Endodermal cell (in vitro differentiated cells): ENCODE measurements at places on chromosomes 7 and 10. TPM values are rescaled to one million over a fixed set of nuclear protein-coding genes. Genes with fewer than 3 reads are reported as not detected.

The CRYGN gene
- 3.9 and 4.4 TPM in 2 replicates for total RNA-seq

The DNAJC1 gene
- total RNA-seq, result 29.4 and 30.4 TPM in 2 replicates

The PRLHR gene
- total RNA-seq, result not detected in 3 replicates

The ASB10 gene
- not detected in 3 replicates for total RNA-seq

The AGR2 gene
- not detected in 2 replicates for total RNA-seq

The TECTB gene
- not detected in 2 replicates for total RNA-seq

- no peaks in the 10 kb centered on the region for H3K36me3 ChIP-seq
- H3K4me1 ChIP-seq, result no peaks in the 10 kb centered on the region
- H3K27ac ChIP-seq, result no peak overlapping the region
- no peak for DNase-seq
- no peaks in the 10 kb centered on the region for H3K27me3 ChIP-seq
- H3K4me3 ChIP-seq, result no peak overlapping the region
Observed at GRCh38 chr7:73418113-73418703, 15.4 kb upstream of the FZD9 start.

- no peak overlapping the region for H3K4me3 ChIP-seq
- no peak for DNase-seq
- no peaks in the 10 kb centered on the region for H3K4me1 ChIP-seq
- H3K27me3 ChIP-seq, result peaks cover 30% of the 10 kb centered on the region
Observed at GRCh38 chr7:44965937-44966730, 12.7 kb downstream of the MYO1G start.

GRCh38 chr7:101120315-101120714 is 6.6 kb upstream of the SERPINE1 start:
- H3K36me3 ChIP-seq, result no peaks in the 10 kb centered on the region
- H3K27me3 ChIP-seq, result no peaks in the 10 kb centered on the region
- no peak overlapping the region for H3K4me3 ChIP-seq
- no peak overlapping the region for H3K27ac ChIP-seq
- H3K4me1 ChIP-seq, result peaks cover 3% of the 10 kb centered on the region

DNA sequence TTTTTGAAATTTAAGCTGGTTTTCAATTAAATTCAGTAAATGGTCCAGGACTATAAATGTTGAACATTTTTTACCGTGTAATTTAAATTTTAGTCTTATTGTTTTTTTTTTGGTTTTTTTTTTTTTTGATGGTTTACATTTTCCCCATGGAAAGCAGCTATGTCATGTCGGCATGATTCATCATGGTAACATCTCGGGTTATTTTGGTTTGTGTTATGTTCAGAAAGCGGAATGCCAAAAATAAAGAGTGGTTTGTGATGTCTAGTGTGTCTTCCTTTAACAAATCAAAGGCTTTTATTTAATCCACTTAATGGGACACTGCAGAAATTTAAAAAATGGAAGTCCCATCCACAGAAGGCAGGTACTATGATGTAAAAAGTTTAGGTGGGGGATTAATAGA is 58.5 kb downstream of the TRUB1 start:
- H3K4me3 ChIP-seq, result no peak overlapping the region
- H3K27me3 ChIP-seq, result no peaks in the 10 kb centered on the region
- H3K27ac ChIP-seq, result no peak overlapping the region
- H3K36me3 ChIP-seq, result no peaks in the 10 kb centered on the region
- no peak for DNase-seq

DNA sequence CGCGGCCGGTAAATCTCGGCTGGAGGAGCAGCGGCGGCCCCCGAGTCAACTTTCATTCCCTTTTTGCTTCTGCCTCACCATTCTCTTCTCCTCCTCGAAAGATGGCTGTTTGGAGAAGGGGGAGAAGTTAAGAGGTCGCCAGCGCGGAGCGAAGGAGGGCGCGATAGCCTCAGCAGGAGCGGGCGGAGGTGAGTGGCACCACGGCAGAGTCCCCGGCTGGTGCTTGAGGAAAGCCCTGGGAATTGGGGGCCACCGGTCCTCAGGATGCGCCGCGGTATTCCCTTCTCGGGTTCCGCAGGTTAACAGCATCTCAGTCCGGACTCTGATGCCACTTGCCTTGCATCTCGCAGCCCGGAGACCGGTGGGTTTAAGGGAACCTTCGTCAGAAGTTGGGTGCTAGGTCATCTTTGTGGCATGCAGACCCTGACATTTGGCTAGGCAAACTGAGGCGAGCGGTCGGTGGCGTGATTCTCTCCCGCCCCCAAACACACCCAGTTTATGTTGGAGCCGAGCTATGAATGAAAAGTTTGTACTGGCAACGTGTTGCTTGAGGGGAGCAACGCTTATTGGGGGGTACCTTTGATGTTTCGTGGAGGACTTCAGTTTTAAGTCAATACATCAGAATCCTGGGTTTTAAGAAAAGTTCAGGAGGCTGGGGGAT is 59.5 kb upstream of the PRPS1L1 start:
- H3K27ac ChIP-seq, result no peak overlapping the region
- peaks cover 57% of the 10 kb centered on the region for H3K27me3 ChIP-seq
- no peaks in the 10 kb centered on the region for H3K4me1 ChIP-seq
- DNase-seq, result peak; percentile 77
- H3K36me3 ChIP-seq, result no peaks in the 10 kb centered on the region

DNA sequence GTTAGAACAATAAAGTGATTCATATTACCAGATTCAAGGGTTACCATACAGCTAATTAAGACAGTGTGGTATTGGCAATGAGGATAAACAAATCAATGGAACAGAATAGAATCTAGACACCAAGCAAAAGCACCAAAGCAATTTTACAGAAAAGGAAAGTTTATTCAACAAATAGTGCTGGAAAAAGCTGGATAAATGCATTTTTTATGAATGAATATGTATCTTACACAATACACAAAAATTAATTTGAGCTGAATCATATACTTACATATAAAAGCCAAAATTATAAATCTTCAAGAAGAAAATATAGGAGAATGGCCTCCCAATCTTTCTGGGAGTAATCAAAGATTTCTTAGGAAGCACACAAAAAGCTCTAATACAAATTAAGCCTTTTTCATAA is 220.4 kb upstream of the PTN start:
- DNase-seq, result no peak
- H3K27ac ChIP-seq, result no peak overlapping the region
- H3K36me3 ChIP-seq, result no peaks in the 10 kb centered on the region

- H3K27ac ChIP-seq, result peak overlapping the region; percentile 11
- no peaks in the 10 kb centered on the region for H3K4me1 ChIP-seq
- DNase-seq, result no peak
- H3K27me3 ChIP-seq, result no peaks in the 10 kb centered on the region
Observed at GRCh38 chr10:31765541-31765940, 163.1 kb downstream of the ARHGAP12 start.

DNA sequence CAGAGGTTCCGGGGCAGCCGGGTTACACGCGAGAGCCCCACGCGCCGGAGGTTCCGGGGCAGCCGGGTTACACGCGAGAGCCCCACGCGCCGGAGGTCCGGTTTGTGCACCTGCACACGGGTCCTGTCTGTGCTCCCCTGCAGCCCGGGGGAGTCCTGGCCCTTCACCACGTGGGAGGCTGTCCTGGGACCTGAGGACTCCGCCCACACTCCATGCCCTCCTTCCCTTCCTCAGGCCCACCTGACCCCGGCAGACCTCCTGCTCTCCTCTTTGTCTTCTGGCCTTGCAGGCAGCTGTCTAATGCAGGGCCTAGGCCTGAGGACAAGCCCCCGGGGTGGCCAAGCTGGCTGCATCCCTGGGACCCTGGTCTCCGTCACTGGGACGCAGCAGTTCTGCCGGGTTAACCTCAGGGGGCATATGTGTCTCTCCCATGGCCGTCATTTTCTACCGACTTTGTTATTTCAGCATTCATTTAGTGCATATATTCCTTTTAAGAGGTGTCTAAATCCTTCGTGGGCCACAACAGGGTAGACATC is 374.6 kb downstream of the DNAJB6 start:
- no peak overlapping the region for H3K27ac ChIP-seq
- no peaks in the 10 kb centered on the region for H3K36me3 ChIP-seq
- peak; percentile 37 for DNase-seq
- no peaks in the 10 kb centered on the region for H3K27me3 ChIP-seq
- H3K4me1 ChIP-seq, result no peaks in the 10 kb centered on the region

GRCh38 chr10:79203833-79204232 is 135.1 kb downstream of the ZMIZ1 start:
- H3K4me3 ChIP-seq, result no peak overlapping the region
- peaks cover 55% of the 10 kb centered on the region for H3K36me3 ChIP-seq
- H3K4me1 ChIP-seq, result no peaks in the 10 kb centered on the region
- no peaks in the 10 kb centered on the region for H3K27me3 ChIP-seq
- H3K27ac ChIP-seq, result no peak overlapping the region

GRCh38 chr10:69201045-69201444 is 19.1 kb upstream of the HKDC1 start:
- no peaks in the 10 kb centered on the region for H3K27me3 ChIP-seq
- peaks cover 75% of the 10 kb centered on the region for H3K36me3 ChIP-seq
- no peaks in the 10 kb centered on the region for H3K4me1 ChIP-seq
- no peak for DNase-seq

GRCh38 chr10:46091080-46091827 is 45.2 kb upstream of the MSMB start:
- peak; percentile 61 for DNase-seq
- no peak overlapping the region for H3K4me3 ChIP-seq
- H3K4me1 ChIP-seq, result peaks cover 15% of the 10 kb centered on the region
- no peaks in the 10 kb centered on the region for H3K27me3 ChIP-seq
- no peak overlapping the region for H3K27ac ChIP-seq

DNA sequence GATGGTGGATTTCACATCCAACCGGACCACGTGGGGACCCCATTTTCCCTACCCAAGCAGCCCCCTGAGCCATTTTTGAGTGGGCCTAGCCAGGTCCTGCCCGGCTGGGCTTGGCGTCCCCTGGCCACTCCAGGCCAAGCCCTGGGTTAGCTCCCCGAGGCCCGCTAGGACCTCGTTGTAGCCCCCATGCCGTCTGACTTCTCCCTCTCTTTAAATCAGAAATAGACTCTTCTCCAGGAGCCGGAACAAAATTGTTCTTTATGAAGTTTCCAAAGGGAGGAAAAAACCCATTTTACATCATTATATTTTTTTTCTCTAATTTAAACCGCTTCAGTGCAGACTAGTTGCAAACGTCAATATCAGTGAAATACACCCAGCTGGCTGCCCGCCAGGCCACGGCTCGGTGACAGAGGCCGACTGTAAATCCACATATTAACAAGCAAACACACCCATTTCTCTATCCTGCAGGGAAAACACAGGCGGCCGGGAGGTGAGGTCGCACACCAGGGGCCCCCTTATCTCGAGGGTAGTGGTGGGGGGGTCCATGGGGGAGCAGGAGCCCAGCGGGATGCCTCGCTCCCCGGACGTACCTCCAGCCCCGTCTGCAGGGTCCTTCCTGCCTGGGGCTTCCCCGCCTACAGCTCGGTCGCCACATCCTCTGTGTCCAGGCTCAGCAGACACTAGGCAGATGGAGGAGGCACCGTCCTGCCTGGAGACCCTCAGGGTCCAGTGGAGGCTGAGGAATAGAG is 72.7 kb downstream of the ELFN1 start:
- no peaks in the 10 kb centered on the region for H3K4me1 ChIP-seq
- no peak overlapping the region for H3K27ac ChIP-seq
- no peaks in the 10 kb centered on the region for H3K36me3 ChIP-seq
- no peak overlapping the region for H3K4me3 ChIP-seq
- no peak for DNase-seq

DNA sequence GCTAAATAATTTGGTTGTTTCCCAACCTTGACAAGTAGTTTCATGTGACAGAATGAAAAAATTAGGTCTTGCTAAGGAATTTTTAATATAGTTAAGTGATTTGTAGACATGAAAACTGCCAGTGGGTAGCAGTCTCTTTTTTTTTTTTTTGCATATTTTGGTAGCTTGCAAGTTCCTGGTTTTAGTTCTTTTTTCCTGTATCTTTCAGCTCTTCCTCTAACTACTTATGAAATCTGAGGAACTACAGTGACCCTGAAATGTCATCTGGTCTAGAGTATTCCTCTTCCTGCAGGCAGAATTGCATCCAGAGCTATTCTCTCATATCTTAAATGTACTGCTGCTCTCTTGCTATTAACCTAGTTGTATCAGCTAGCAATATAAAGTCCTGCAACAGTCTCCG is 160.4 kb downstream of the HDAC9 start:
- no peaks in the 10 kb centered on the region for H3K4me1 ChIP-seq
- H3K27me3 ChIP-seq, result no peaks in the 10 kb centered on the region

- H3K4me3 ChIP-seq, result no peak overlapping the region
- no peaks in the 10 kb centered on the region for H3K4me1 ChIP-seq
- no peak overlapping the region for H3K27ac ChIP-seq
- H3K36me3 ChIP-seq, result peaks cover 5% of the 10 kb centered on the region
Observed at GRCh38 chr7:5439209-5439571, 15.6 kb upstream of the TNRC18 start.

DNA sequence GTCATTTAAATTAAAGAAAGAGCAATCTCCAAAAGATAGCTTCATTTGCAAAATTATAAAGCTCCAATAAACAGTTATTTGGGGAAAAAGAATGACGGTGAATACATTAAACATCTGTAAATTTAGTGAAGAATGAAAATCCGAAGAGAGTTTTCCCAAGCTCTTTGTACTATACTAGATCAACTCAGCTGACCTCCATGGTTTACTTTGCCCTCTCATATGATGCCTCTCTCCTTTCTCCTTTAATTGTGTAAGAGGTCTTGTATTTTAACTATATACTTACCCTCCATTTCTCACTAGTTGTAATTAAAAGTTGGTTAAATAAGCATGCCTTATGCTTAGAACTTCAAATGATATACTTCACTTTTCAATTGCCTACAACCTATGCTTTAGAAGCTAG is 125.8 kb downstream of the CACNA2D1 start:
- H3K36me3 ChIP-seq, result no peaks in the 10 kb centered on the region
- H3K27me3 ChIP-seq, result no peaks in the 10 kb centered on the region
- no peak for DNase-seq
- no peaks in the 10 kb centered on the region for H3K4me1 ChIP-seq
- H3K27ac ChIP-seq, result no peak overlapping the region

GRCh38 chr7:45053401-45053800 is 35.4 kb downstream of the NACAD start:
- no peak overlapping the region for H3K4me3 ChIP-seq
- peaks cover 29% of the 10 kb centered on the region for H3K36me3 ChIP-seq
- no peak for DNase-seq
- H3K27me3 ChIP-seq, result no peaks in the 10 kb centered on the region
- no peak overlapping the region for H3K27ac ChIP-seq

DNA sequence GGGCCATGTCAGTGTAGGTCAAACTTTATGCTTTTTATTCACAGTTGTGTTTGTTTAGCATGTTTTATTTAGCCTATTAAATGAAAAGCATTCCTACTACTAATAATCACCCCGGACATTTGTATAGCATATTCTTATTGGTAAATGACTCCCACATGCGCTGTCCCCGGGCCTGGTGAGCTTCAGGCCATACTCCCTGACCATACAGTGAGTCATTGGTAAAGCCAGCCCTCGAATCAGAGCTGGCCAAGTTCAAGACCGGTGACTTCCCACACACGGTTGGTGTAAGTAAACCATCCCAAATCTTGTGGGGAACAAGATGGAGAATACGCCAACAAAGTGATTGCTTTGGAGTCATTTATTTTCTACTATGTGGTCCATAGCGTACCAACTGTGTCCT is 238.7 kb upstream of the TCF7L2 start:
- H3K4me3 ChIP-seq, result no peak overlapping the region
- DNase-seq, result no peak
- H3K27me3 ChIP-seq, result no peaks in the 10 kb centered on the region
- no peaks in the 10 kb centered on the region for H3K36me3 ChIP-seq
- H3K27ac ChIP-seq, result no peak overlapping the region
- H3K4me1 ChIP-seq, result peaks cover 15% of the 10 kb centered on the region

- peak overlapping the region; percentile 77 for H3K4me3 ChIP-seq
- H3K27ac ChIP-seq, result no peak overlapping the region
- H3K36me3 ChIP-seq, result no peaks in the 10 kb centered on the region
- H3K27me3 ChIP-seq, result peaks cover 28% of the 10 kb centered on the region
- peak; percentile 72 for DNase-seq
- no peaks in the 10 kb centered on the region for H3K4me1 ChIP-seq
Observed at GRCh38 chr10:131310551-131311401, 745 bp downstream of the TCERG1L start.

- peak overlapping the region; percentile 90 for H3K27ac ChIP-seq
- peak overlapping the region; percentile 84 for H3K4me3 ChIP-seq
- DNase-seq, result no peak
- H3K27me3 ChIP-seq, result no peaks in the 10 kb centered on the region
- H3K36me3 ChIP-seq, result peaks cover 16% of the 10 kb centered on the region
Observed at GRCh38 chr7:66739953-66740301, 606 bp upstream of the RABGEF1 start.
